ENCODE measurements at places on chromosomes 4 and X.

- H3K27ac ChIP-seq = no peak overlapping the region
- H3K4me1 ChIP-seq = no peaks in the 10 kb centered on the region
- no peak overlapping the region for H3K4me3 ChIP-seq
- no peak for DNase-seq
- H3K36me3 ChIP-seq = no peaks in the 10 kb centered on the region
Observed at GRCh38 chr4:146340798-146341197, 126.5 kb downstream of the REELD1 start.

- H3K27ac ChIP-seq = no peak overlapping the region
- DNase-seq = no peak
- H3K27me3 ChIP-seq = no peaks in the 10 kb centered on the region
- H3K4me3 ChIP-seq = no peak overlapping the region
Observed at GRCh38 chr4:72390409-72390808, 178.6 kb downstream of the ADAMTS3 start.

GRCh38 chr4:83230928-83231327, 53.7 kb downstream of the COQ2 start:
- H3K27me3 ChIP-seq = peaks cover 30% of the 10 kb centered on the region
- H3K4me1 ChIP-seq = peaks cover 19% of the 10 kb centered on the region
- H3K27ac ChIP-seq = no peak overlapping the region
- no peaks in the 10 kb centered on the region for H3K36me3 ChIP-seq

GRCh38 chr4:142322996-142323395, 523.1 kb downstream of the INPP4B start:
- H3K4me3 ChIP-seq = no peak overlapping the region
- peaks cover 4% of the 10 kb centered on the region for H3K4me1 ChIP-seq
- no peak overlapping the region for H3K27ac ChIP-seq
- H3K36me3 ChIP-seq = peaks cover 10% of the 10 kb centered on the region
- no peaks in the 10 kb centered on the region for H3K27me3 ChIP-seq

- no peaks in the 10 kb centered on the region for H3K4me1 ChIP-seq
- no peak for DNase-seq
Observed at GRCh38 chr4:11843340-11843739, 414.6 kb upstream of the HS3ST1 start.

Data from CD4-positive, CD25-positive, alpha-beta regulatory T cell (primary cell).